Cortex of kidney (tissue), 1 donor: ENCODE measurements at places on chromosomes 4 and X.

DNA sequence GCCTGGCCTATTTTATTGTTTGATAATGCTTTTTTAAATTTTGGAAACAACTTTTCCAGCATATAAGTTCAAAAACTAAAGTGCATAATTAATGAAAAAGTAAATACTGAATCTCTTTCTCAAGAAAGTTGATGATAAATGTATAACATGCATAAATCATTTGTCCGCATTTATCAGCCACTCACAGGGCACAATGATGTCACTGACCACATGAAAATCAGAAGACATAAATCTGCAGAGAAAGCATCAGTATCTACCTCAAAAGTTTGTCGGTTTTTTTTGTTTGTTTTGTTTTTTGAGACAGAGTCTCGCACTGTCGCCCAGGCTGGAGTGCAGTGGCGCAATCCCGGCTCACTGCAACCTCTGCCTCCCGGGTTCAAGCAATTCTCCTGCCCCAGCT is 5.5 kb upstream of the HPRT1 start:
- DNase-seq = no peak

DNA sequence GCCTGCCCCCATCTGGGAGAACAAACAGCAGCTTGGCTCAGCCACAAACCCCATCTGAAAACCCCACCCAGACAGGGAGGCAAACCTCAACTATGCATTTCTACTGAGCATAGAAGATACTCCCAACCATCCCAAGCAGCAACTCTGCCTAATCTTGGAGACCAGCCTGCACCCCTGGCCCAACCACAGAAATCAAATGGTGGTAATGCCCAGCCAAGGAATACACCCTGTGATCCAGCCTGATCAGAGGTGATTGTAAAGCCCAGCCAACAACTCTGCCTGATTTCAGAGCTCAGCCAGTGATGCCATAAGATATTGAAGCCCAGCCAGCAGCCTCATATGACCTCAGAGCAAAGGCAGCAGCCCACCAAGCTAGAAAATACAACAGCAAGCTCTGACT is 19.8 kb downstream of the TMLHE start:
- no peak for DNase-seq

- no peak for DNase-seq
Measured at GRCh38 chr4:76449833-76450232, 14.8 kb downstream of the SHROOM3 start.

DNA sequence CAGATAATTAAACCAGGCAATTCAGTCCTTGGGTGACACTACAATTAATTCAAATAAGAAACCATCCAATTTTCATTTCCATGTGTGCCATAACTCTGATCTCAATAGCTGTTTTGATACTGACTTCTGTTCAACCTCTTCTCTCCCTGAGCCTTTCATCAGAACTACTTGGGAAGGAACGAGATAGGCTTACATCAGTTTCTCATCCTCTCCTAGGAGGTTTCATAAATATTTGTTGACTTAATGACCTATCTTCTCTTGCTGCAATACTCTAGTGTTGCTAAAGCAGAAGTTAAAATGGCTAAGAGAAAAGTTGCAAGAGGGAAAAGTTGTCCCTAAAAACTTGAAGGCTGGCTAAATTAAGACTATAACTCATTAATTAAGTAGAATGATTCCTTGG is 41.8 kb downstream of the PRKG2 start:
- no peak for DNase-seq

DNA sequence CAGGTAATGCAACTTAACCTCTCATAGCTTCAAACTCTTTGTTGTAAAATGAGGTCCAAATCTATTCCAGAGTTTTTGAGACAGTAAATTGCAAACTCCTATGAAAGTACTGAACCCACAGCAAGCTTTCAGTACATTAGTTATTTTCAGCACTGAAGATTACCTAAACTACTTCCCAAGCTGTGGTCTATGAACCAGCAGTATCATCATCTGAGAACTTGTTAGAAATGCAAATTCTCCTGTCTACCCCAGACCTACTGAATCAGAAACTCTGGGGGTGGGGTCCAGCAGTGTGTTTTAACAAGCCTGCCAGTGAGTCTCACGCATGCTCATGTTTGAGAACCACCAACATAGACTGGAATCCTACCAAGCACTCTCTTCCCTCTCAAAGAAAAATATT is 5.7 kb upstream of the CASP6 start:
- no peak for DNase-seq

DNA sequence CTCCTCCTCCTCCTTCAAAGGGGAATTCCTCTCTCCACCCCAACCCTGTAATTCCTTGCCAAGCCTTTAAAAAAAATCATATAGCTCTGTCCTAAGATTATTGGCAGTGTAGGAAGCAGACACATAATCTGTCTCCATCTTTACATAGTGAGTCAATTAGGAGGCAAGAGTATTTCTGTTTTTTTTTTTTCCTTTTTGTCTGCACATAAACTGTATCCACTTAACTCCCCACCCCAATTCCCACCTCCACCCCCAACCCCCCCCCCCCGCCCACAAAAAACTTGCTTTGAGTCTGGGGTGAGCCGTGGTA is 182.5 kb downstream of the RASL11B start:
- DNase-seq = no peak

- DNase-seq = no peak
Measured at GRCh38 chrX:82721891-82722290, 786.2 kb upstream of the POU3F4 start.

DNA sequence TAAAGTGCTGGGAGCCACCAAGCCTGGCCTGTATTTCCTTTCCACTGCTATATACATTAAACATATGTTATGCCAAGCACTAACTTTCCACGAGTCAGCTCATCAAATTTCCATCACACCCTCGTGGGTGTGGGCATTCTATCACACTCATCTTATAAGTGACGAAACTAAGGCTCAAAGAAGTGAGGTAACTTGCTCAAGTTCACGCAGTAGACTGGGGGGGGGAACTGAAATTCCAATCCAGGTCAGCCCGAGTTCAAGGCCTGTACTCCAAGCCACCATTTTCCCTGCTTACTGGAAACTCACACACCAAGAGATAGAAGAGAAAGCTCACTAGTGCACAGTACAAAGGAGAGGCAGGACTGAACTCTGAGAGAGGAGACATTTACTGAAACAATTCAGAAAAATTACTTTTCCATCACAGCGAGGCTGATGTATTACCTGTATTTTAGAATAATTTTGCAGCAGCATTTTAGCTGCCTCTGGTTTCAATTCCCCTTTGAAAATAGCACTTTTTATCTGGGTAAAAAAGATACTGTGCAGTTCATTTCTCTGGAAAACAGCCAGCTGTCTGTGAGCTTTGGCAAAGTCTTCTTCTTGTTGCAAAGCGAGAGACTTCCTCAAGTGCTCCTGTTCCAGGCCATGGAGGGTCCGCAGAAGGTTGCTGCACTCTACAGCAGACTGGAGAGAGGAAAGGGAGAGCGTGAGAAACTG is 76.8 kb downstream of the EVC2 start:
- DNase-seq = no peak

DNA sequence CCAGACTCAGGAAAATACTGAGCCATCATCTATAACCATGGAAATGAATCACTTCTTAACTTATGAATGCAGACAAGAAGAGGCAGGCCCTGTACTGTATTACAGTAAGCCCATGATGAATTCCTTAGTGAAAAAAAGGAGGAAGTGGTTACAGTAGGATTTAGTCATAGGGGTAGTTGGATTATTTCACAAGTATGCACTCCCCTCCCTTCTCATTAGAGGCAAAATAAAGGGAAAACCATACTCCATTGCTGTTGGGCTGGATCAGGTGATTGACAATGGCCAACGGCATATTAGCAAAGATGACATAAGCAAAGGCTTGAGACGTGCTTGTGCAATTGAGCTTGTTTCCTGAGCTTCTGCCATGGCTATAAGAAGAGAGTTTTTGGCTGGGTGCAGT is 181.1 kb upstream of the PRPS2 start:
- no peak for DNase-seq

DNA sequence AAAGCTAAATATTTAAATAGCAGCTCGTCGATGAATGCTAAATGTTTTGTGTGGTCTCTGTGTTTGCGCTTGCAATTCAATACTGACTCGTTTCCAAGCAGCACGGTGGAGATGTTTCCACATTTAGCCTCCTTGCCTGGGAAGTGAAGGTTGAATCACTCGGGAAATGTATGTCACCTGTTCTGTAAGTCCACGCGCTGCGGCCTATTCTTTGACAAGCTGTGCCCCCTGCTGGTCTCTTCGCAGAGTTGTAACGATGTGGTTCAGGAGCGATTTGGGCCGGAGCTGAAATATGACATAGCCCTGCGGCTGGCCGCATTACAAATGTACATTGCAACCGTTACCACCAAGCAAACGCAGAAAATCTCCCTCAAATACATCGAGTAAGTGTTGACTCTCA is 89.6 kb upstream of the PRPS2 start:
- DNase-seq = no peak

DNA sequence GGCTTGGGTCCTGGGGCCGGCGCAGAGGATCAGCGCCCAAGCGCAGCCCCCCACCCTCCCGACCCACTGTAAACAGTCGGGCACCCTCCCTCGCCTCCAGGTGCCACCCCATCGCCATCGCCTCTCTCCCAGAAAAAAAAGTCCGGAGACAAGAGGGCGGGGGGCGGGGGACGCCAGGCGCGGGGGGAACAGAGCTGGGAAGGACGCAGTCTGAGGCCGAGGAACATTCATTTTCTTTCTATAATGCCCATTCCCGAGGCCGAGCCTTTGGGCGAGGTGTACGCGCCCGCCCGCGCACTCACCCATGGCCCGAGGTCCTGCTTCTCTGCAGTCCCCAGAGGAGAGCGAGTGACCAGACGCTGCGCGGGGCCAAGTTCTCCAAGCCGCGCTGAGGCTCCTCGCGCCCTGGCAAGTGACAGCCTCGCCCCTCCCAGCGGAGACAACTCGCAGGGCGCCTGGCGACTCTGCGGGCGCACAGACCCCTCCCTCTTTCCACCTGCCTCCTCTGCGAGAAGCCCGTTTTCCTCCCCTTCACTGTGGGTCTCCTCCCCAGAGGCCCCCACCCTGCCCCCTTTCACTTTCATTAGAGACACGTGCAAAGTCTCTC is 63.5 kb upstream of the WDR17 start:
- DNase-seq = peak; percentile 3

- DNase-seq = no peak
Measured at GRCh38 chrX:68550193-68550592, 51.3 kb downstream of the YIPF6 start.

DNA sequence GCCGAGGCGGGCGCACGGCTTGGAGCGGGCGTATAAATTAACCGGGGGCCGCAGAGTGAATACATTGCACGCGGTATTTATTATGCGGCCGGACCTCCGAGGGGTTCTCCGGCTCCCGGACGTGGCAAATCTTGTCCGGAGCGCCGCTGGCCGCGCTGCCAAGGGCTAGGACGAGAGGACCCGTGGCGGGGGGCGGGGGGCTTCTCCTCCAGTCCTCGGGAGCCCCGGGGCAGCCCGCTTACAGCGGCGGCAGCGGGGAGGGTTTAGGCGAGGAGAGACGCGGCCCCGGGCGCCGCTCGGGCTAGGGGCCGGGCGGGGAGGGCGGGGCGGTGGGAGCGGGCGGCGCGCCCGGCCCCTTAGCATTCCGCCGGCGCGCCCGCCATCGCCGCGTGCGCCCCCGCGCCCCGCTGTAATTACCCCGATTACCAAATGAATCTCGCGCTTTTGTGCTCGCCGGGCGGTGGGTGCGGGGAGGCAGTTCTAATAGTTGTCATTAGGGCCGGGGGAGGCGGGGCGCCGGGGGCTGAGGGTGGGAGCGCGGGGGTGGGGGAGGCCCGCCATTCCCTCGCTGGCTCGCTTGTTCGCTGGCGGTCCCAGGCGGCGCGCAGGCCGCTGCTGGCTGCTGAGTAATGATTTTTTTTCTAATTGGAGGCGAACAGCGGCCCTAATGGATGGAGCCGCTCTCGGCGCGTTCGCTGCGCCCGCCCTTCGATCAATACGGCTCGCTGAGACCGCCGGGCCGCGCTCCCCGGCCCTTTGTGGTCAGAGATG is 276.6 kb downstream of the BCOR start:
- DNase-seq = no peak

- DNase-seq = peak; percentile 7
Measured at GRCh38 chrX:41085878-41086626, 807 bp downstream of the USP9X start.
